Fibroblast of gingiva (primary cell): ENCODE measurements at places on chromosomes 1 and 21.

- DNase-seq: peak; percentile 19
Observed at GRCh38 chr1:212484701-212485570, 52.2 kb downstream of the NENF start.

- no peak for DNase-seq
Observed at GRCh38 chr1:17095141-17095540, 24.1 kb downstream of the PADI2 start.

DNA sequence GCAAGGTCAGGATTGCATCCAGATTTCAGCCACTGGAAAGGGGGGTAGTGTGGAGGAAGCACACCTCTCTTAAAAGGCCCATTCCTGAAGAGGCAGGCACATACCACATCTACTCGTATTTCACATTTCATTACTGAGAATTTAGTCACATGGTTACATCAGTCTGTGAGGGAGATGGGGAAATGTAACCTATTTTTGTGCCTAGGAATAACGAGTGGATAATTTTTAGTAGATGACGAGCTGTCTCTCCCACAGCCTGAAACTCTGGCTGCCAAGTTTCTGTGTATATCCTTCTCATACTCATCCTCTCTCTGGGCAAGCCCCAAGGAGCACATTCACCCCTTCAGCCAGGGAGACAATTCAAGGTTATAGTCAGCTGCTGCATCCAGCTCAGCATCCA, 10.3 kb upstream of the C21orf91 start:
- peak; percentile 41 for DNase-seq

GRCh38 chr1:19596065-19596713, 47.9 kb upstream of the NBL1 start:
- peak; percentile 38 for DNase-seq

DNA sequence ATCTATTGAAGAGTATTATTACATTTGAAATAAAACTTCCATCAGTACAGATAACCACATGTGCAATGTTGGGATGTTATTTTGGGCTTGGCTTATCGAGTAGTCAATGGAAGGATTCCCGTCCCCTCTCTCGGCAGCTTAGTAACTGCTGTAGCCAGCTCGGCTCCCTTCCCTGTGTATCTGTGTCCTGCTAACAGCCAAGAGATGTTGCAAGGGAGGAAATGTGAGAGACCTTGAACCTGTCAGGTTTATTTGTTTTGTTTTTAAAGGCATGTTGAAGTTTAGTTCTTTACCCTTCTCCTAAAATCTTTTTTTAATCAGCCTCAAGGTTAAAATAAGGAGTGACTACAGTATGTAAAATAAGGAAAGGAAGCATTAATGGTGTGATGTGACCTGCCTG, 13.6 kb upstream of the TARS2 start:
- no peak for DNase-seq

DNA sequence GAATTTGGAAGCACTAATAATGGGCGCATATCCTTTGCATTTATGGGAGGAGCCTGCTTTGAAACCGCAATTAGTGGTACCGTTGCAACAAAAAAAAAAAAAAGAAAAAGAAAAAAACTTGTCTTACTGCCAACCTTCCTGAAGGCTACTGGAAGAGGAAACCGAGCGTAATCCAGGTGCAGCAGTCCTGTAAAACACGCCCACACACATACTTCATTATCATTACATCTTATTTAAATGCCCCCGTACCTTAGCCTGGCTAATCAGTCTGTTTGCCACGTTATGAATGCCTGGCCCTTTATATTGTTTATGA, 686 bp upstream of the ZNF281 start:
- DNase-seq: no peak

DNA sequence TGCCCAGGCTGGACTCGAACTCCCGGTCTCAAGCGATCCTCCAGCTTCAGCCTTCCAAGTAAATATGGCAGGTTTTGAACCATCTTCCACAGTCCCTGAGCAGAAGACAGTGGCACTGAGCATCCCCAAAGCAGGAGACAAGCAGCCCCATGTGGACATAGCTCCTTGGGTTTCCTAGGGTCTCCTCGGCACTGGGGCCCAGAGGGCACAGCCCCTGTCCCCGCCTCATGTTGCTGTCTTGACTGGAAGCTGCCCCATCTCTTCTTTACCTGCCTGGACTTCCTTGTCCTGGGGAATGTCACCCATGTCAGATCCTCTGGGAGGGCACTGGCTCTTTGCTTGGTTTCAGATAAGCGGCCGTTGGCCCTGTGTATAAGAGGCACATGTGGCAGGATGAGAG, 263.7 kb upstream of the RAB4A start:
- no peak for DNase-seq

- peak; percentile 29 for DNase-seq
Observed at GRCh38 chr1:184563308-184563707, 176.5 kb downstream of the C1orf21 start.

DNA sequence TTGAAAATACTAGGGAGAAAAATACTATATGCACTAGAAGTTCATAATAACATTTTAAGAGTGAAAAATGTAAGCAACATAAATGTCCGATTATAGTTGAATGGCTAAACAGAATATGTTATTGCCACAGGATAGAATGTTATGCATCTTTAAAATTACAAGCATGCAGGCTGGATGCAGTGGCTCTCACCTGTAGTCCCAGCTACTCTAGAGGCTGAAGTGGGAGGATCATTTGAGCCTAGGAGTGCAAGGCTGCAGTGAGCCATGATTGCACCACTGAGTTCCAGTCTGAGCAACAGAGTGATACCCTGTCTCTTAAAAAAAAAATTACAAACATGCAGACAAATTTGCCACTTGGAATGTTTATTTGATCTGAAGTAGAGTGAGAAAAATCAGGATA, 3.0 kb upstream of the BATF3 start:
- DNase-seq: no peak

GRCh38 chr1:25810341-25811299, 9.1 kb upstream of the MTFR1L start:
- DNase-seq: peak; percentile 30

- DNase-seq: no peak
Observed at GRCh38 chr21:38459490-38459889, 38.8 kb downstream of the ERG start.

GRCh38 chr1:17743925-17744324, 11.2 kb upstream of the ACTL8 start:
- DNase-seq: no peak

- DNase-seq: no peak
Observed at GRCh38 chr1:25106352-25106751, 126.0 kb downstream of the SYF2 start.

DNA sequence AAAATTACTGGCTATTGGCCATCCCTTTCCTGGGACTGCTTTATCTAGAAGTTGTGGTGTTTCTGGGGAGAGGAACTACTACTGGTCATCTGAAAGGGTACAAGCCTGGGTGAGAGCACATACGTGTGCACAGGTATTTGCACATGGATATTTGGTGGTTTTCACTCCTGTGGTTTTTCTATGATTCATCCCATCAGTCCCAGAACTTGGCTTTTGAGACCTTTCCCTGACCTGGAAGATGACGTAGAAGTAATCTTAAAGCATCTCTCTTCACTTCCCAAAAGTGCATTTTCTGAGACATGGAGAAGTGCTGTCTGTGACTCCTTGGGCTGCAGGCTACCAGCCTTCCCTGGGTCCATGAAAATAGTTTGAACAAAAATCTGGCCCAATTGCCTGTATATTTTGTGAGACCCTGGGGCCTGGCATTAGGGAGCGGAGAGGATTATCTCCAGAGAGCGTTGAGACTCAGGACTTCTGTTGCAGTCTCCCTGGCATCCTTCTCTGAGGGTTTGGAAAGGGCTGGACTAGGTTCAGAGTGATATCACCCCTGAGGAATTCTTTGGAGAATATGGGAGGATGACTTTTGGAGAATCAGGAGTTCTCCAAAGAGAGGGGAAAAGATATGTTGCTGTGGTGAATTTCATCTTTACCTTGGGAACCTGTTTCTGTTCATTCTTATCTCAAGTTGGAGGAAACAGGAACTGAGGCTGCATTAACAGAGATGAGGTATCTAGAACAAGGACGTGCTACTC, 130.8 kb downstream of the NOS1AP start:
- no peak for DNase-seq

DNA sequence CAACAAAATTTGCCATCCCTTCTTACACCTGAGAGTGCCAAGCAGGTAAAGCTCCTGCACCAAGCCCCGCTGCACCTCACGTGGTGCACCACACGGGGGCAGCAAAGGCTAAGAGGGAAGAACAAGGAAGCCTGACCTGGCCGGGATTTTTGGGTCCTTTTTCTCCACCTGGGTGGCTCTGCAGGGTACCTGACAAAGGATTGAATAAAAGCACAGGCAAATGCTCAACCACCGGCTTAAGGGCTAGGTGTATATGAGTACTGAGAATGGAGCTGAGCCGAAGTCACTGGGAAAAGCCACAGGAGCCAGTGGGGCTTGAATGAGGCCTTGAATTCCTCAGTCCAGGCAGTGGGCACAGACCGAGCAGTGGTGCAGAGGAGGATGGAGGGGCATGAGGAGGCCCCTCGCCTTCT, 36.4 kb downstream of the ZNF697 start:
- no peak for DNase-seq

GRCh38 chr1:1079408-1080121, 5.5 kb upstream of the RNF223 start:
- peak; percentile 66 for DNase-seq

DNA sequence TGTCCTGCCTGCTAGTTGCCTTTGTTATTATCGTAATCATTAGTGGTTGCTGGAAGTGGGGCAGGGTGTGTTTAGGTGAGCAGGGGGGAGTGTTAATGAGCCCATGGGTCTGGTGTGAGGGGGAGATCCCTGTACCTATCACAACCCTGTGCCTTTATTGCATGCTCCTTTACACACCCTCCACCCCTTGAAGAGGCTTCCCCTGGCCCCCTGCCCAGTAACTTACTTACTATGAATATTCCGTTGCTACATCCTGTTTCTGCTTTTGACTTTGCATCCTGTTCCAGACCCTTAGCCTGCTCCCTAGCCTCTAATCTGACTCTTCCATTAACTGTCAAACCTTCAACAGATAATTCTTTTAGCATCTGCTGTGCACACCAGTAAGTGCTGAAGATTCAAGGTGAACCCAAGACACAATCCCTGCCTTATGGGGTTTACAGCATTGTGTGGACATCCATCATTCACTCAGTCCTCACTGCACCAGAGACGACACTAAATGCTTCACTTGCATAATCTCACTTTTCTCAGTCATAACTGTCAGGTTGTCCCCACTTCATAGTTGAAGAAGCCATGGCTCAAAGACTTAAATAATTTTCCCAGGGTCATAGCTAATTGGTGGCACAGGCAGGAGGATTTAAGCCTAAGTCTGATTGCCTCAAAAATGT, 47.9 kb downstream of the CDC7 start:
- DNase-seq: no peak

GRCh38 chr1:5973771-5974170, 18.5 kb downstream of the NPHP4 start:
- peak; percentile 51 for DNase-seq

GRCh38 chr21:14567331-14568279, 21.5 kb upstream of the SAMSN1 start:
- DNase-seq: no peak

GRCh38 chr1:177274687-177275211, 104.0 kb downstream of the BRINP2 start:
- DNase-seq: peak; percentile 83

GRCh38 chr1:66375125-66375524, 158.8 kb upstream of the SGIP1 start:
- DNase-seq: peak; percentile 86

- DNase-seq: peak; percentile 41
Observed at GRCh38 chr1:35726450-35727433, 8.1 kb upstream of the C1orf216 start.

GRCh38 chr1:204072931-204073836, at the start of gene SOX13:
TSS of gene SOX13 (plus strand) at chr1:204073115. CDS start at chr1:204112916, 39,801 bp downstream.
- DNase-seq: peak; percentile 90

GRCh38 chr1:24555591-24556413, at the start of gene NCMAP:
TSS of gene NCMAP (plus strand) at chr1:24556087. CDS start at chr1:24595431, 39,344 bp downstream.
- DNase-seq: no peak

DNA sequence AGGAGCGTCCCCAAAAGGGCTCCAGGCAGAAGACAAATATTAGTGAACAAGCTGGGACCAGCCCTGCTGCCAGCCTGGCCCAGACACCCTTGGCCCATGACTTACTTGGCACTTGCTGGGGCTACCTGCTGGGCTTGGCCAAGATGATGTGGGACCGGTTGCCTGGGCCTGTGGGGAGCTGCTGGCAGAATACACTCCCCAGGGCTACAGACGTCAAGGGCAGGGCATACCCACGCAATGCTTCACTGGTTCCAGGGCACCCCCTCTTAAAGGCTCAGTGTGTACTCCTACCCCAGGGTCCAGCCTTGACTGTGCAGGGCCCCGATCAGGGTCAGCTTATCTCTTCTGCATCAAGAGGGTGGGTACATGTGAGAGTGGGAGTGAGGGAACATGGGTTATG, 106.5 kb upstream of the SLC2A1 start:
- DNase-seq: no peak

- peak; percentile 59 for DNase-seq
Observed at GRCh38 chr1:38941527-38942019, at the start of gene RHBDL2. TSS of gene RHBDL2 (minus strand) at chr1:38941830. CDS start at chr1:38919212, 22,618 bp downstream.

GRCh38 chr1:86779308-86780191, 75.2 kb downstream of the SH3GLB1 start:
- DNase-seq: peak; percentile 63

- no peak for DNase-seq
Observed at GRCh38 chr1:66413136-66413837, 120.7 kb upstream of the SGIP1 start.

GRCh38 chr1:26965628-26966027, 5.4 kb upstream of the KDF1 start:
- no peak for DNase-seq

- no peak for DNase-seq
Observed at GRCh38 chr21:31530897-31531705, 128.4 kb upstream of the SOD1 start.

DNA sequence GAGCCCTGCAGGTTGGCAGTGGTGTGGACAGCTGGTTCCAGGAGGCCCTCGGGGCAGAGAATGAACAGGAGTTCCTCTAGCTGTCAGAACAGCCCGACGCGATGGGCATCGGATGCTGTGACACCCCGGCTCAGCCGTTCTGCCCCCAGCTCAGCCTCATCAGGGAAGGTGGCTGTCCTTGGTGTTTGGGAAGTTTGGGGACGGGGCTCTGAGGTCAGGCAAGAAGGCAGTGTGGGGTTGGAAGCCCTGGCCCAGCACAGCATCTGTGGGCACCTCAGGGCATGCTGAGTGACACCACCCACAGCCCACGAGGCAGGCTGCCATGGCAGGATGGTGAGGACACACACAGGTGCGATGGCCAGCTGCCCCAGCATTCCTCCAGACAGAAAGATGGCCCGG, 40.9 kb upstream of the CCDC27 start:
- no peak for DNase-seq

- peak; percentile 92 for DNase-seq
Observed at GRCh38 chr1:92951141-92951582, 10.1 kb downstream of the DIPK1A start.

GRCh38 chr21:14988760-14989159, 76.0 kb downstream of the NRIP1 start:
- no peak for DNase-seq

DNA sequence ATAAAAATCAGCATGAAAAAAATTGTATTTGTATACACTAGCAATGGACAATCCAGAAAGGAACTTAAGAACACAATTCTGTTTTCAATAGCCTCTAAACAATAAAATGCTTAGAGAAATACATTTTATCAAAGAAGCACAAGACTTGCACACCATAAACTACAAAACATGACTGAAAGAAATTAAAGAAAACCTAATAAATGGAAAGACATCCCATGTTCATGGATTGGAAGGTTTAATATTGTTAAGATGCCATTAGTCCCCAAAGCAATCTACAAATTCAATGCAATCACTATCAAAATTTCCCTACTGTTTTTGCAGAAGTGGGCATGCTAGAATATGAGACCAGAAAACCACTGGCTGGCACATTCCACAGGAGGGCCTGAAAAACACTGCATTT, 49.4 kb downstream of the PRSS38 start:
- no peak for DNase-seq
